ENCODE measurements at places on chromosomes 3 and 15.

- no peak for DNase-seq
Observed at GRCh38 chr3:150362515-150363302, 45.4 kb upstream of the TSC22D2 start.

- no peak for DNase-seq
Observed at GRCh38 chr3:67875858-67876257, 221.4 kb upstream of the SUCLG2 start.

GRCh38 chr3:134881305-134881704 lies 86.2 kb downstream of the EPHB1 start:
- DNase-seq = no peak

DNA sequence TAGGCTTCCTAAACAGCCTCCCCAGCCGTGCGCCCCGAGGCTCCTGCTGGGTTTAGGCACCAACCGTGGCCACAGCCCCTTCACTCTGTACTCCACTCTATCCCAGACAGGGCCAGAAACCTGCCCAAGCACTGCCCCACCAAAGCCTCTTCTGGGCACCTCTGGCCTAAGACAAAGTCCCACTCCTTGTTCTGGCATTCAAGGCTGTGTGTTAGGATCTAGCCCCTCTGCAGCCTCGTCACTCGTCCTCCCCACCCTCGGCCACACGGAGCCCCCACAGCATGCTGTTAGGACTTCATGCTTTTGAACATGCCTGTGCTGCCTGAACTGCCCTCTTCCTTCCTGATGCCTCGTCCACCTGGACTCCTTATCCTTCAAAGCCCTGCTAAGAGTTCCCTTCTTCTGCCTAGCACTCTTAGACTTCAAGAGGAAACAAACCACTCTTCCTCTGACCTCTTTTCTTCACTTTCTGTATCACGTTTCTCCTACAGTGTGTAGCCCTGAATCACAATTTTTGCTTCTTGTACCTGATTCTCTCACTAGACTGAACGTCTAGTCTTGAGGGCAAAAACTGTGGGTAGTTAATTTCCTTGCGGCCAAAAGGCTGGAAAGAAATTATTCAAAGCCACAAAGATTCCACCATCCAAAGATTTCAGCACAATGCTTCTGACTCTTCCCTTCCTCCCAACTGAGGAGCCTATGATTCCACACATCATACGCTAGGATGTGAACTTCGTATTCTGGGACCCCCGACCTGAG lies 28.6 kb downstream of the WNT7A start:
- no peak for DNase-seq

- no peak for DNase-seq
Observed at GRCh38 chr15:89081878-89082277, 6.4 kb upstream of the ABHD2 start.

GRCh38 chr3:187612656-187613055 lies 57.5 kb downstream of the SST start:
- DNase-seq = no peak

DNA sequence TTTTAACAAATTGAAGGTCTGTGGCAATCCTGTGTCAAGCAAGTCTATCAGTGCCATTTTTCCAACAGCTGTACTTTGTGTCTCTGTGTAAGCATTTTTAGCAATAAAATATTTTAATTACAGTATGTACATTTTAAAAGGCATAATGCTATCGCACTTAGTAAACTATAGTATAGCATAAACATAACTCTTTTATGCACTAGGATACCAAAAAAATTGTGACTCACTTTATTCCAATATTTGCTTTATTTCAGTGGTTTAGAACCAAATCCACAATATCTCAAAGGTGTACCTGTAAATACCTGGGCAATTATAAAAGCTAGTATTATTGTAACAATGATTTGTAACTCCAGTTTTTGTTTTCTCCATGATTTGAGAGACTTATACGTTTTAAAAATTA lies 46.5 kb downstream of the FRMD5 start:
- no peak for DNase-seq

DNA sequence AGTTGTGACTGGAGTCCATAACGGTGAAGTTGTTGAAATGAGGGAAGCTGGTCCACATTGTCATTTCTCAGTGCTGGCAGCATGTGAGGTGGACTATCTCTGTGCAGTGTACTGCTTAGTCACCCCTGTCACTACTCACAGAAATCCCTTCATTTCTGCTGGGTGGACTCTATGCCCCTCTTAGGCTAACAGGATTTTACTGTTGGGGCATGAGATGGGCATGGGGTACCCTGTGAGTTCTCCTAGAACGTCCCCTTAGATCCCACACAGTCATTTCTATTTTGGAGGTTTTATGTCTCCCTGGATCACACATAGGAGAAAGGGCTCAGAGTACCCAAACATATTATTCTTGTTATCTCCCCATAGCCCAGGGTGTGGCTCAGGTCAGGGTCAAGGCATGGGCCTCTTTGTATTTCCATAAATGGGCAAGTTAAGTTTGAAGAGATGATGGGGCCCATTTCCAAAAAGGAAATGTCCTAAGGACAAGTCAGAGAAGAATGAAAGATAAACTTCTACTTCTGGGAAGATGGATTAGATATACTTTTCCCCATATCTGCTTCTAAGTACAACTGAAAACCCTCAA lies 15.2 kb downstream of the P2RY1 start:
- DNase-seq = no peak
